ENCODE measurements at places on chromosomes 16 and 17. TPM values are rescaled to one million over a fixed set of nuclear protein-coding genes. Genes with fewer than 3 reads are reported as not detected.

- no peak for DNase-seq
Observed at GRCh38 chr16:27291722-27292240, 22.0 kb upstream of the IL4R start.

- no peak for DNase-seq
Observed at GRCh38 chr16:47928008-47928407, 227.8 kb downstream of the ABCC12 start.

- no peak for DNase-seq
Observed at GRCh38 chr16:78811247-78811646, 711.8 kb downstream of the WWOX start.

GRCh38 chr16:66020642-66021041 is 345.8 kb upstream of the CDH5 start:
- DNase-seq = peak; percentile 52

KRT36 gene
- not detected for total RNA-seq

KRT13 gene
- 0.18 TPM for total RNA-seq

KRTAP3-2 gene
- not detected for total RNA-seq

- no peak for DNase-seq
Observed at GRCh38 chr17:81043725-81044427, 8.9 kb downstream of the BAIAP2 start.

PCGF2 gene
- 1.4 TPM for total RNA-seq

- no peak for DNase-seq
Observed at GRCh38 chr16:85138073-85138824, 26.0 kb upstream of the CIBAR2 start.

GRCh38 chr16:75264457-75264998 is 13.1 kb upstream of the BCAR1 start:
- DNase-seq = peak; percentile 35

CTDNEP1 gene
- 23.8 TPM for total RNA-seq

DNA sequence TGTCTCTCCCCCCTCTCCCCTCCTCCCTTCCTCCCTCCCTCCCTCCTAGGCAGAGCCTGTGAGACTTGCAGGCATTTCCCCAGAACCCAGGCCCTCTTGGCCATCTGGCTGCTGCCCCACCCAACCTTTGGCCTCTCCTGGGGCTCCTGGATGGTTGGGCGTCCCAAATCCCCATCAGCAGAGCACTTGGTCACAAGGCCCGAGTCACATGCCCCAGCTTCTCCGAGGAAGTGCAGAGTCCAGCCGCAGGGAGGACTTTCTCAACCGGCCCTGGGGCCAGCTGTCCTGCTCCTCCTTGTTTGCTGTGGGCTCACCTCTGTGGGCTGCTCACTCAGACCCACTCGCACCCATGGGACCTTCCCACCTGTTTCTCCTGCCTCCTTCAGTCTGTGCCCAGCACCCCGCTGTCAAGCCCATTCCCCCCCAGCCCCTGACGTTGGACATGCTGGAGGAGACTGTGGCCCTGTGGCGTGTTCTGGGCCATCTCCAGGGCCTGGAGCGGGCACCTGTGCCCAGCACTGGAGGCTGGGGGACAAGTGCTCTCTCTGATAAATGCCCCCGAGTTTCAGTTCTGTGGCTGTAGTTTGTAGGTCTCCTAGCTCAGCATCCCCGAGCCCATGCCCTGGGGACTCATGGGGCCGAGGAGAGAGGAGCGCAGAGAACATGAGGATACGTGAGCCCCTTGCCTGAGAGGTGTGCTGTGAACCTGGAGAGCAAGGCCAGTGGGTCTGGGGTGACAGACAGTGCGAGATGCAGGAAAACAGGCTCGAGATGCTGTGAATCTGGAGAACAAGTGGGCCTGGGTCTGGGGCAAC is 42.3 kb upstream of the ZNF750 start:
- no peak for DNase-seq

C17orf50 gene
- total RNA-seq = not detected

- no peak for DNase-seq
Observed at GRCh38 chr16:22278441-22279230, 18.6 kb upstream of the POLR3E start.

DNA sequence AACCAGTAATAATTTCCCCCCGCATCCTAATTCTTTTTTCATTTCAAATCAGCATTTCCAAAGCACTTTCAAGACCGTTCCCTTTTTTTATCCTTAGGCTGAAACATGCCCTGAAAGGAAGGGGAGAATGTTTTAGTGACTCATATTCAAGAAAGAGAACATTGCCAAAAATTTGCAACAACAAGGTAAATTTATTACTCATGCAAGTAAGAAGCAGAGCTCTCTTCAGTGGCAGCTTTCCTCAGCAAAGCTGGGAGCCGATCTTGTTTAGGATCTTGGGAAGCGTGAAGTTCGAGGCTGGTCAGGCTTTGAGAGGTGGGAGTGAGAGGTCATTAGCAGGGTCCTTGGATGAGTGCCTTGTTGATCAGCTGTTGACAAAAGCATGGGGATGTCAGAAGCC is 129.5 kb downstream of the PRKCA start:
- DNase-seq = peak; percentile 92

NPIPB5 gene
- 32.2 TPM for total RNA-seq

NETO2 gene
- 31.4 TPM for total RNA-seq

- no peak for DNase-seq
Observed at GRCh38 chr16:12235110-12235509, 258.6 kb downstream of the SNX29 start.

SOCS3 gene
- total RNA-seq = 19.7 TPM

HOXB9 gene
- under 0.01 TPM for total RNA-seq

DNA sequence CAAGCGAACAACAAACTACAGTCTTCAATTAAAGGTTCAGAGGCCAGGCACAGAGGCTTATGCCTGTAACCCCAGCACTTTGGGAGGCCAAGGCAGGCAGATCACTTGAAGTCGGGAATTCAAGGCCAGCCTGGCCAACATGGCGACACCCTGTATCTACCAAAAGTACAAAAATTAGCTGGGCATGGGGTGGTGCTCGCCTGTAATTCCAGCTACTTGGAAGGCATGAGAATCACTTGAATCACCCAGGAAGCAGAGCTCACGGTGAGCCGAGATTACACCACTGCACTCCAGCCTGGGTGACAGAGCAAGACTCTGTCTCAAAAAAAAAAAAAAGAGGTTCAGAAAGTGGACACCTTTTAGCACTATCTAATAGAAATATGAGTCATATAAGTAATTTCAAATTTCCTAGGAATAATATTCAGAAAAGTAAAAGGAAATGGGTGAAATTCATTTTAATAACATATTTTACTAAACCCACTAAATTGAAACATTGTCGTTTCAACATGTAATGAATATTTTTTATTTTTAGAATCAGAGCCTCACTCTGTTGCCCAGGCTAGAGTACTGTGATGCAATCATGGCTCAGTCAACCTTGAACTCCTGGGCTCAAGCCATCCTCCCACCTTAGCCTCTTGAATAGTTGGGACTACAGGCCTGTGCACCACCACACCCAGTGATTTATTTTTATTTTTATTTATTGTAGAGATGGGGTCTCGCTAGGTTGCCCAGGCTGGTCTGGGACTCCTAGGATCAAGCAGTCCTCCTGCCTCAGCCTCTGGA is 15.2 kb upstream of the MARCHF10 start:
- no peak for DNase-seq

DNA sequence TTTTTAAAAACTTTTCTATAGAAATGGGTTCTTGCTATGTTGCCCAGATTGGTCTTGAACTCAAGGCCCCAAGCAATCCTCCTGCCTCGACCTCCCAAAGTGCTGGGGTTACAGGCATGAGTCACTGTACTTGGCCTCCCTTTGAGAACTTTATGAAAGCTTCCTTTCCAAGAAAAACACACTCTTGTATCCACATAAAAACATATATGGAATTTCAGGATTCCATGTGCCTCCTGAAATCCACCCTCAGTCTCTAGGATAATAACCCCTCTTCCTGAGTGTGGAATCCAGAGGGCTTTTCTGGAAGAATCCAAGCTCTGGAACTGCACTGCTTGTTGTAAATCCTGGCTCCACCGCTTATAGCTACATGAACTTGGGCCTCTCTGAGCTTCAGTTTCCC is 53.2 kb upstream of the MRTFB start:
- DNase-seq = no peak

CBFA2T3 gene
- not detected for total RNA-seq

- DNase-seq = peak; percentile 36
Observed at GRCh38 chr17:65047941-65048340, 8.6 kb downstream of the GNA13 start.

DNA sequence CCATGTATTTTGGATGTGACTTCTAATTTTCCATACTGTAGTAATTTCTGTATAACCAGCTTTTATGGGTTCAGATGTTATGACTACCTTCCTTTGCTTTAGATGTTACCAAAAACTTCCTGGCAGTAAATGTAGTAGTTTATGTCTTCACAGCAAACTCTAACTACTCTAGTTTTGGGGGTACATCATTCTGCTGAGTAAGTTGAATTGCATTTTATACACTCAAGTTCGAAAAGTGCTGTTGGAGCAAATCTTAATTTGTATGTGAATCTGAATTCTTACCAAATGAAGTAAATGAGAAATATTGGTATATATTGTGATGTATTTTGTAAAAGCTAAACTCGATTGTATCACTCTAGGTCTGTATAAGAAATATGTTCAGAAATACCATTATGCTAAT is 728.3 kb upstream of the CDH8 start:
- DNase-seq = no peak

- DNase-seq = no peak
Observed at GRCh38 chr16:56414366-56414765, 11.0 kb downstream of the AMFR start.

GRCh38 chr17:14061666-14062560 is 7.4 kb upstream of the COX10 start:
- DNase-seq = peak; percentile 84

DNA sequence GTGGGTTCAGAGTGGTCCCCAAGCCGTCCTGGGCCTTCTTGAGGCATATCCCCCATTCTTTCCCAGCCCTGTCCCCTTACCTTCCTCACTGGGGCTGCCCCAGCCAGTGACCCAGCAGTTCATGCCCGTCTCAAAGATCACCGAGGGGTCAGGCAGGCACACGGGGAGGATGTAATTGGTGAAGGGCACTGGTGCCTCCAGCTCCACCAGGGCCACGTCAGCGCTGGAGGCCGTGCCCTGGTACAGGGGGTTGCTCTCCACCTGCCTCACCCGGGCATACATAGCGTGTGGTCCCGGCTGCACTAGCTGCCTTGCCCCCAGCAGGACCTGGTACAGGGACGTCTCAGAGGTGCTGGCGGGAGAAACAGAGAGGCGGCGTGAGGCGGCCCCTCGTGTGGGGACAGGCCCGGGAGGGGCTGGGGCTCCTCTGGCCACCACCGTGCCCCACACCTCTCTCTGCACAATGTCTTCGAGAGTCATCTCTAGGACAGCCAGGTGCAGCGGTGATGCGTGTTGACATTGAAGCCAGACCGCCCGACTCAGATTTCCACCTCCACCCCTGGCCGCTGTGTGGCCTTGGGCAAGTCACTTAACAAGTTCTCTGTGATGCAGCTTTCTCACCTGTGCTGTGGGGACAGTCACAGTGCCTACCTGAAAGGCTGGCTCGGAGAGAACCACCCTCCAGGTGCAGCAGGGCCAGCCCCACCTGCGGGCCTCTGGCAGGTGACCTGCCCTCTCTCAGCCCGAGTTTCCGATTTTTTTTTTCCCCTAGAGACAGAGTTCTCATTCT is 5.8 kb downstream of the PRSS27 start:
- no peak for DNase-seq

HS3ST4 gene
- total RNA-seq = not detected

ZNF385C gene
- not detected for total RNA-seq

DNA sequence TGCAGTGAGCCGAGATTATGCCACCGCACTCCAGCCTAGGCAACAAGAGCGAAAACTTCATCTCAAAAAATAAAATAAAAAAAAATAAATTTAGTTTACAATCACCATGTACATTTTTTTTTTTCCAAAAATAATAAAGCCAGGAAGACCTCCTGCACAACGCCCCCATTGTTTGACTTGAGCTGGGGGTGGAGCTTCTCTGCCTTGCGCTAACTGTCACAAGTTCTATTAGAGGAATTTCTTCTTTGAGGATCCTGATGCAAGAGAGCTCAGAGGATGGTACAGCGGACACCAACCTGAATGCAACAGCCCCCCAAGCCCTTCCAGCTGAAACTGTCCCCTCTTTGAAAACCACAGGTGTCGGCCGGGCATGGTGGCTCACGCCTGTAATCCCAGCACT is 24.9 kb upstream of the CBX4 start:
- no peak for DNase-seq

PMFBP1 gene
- total RNA-seq = under 0.01 TPM

- no peak for DNase-seq
Observed at GRCh38 chr17:66345264-66345663, 42.9 kb downstream of the PRKCA start.

TPSB2 gene
- not detected for total RNA-seq

All from IMR-90 (cell line).